ENCODE measurements at places on chromosomes 2 and 18. TPM values are rescaled to one million over a fixed set of nuclear protein-coding genes. Genes with fewer than 3 reads are reported as not detected.

GRCh38 chr2:123380370-123380935 is 644.6 kb upstream of the CNTNAP5 start:
- DNase-seq, result no peak

DNA sequence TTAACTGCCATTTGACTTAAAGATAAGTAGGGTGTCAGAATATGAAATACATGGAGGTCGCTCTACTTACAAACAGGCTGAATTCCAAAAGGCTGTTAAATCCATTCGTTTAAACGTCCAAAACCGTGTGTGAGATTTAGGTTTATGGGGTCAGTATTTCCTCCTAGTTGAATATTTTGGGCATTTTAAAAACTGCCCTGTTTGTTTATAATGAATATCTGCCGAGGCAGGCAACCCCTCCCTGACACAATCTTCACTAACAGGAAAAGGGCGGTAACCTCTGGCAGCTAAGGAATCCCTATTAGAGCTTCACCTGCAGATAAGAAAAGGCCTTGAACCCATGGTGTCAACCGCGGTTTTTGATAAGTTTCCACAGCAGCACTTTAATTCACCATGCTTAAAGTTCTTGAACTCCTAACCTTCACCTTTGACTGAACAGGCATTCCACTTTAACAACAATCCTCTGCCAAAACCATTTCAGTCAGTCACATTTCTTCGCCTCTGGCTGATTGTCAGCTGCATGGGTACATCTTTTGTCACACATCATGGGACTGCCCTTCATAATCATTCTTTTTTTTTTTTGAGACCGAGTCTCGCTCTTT is 17.8 kb downstream of the TRAK2 start:
- no peak for DNase-seq

DNA sequence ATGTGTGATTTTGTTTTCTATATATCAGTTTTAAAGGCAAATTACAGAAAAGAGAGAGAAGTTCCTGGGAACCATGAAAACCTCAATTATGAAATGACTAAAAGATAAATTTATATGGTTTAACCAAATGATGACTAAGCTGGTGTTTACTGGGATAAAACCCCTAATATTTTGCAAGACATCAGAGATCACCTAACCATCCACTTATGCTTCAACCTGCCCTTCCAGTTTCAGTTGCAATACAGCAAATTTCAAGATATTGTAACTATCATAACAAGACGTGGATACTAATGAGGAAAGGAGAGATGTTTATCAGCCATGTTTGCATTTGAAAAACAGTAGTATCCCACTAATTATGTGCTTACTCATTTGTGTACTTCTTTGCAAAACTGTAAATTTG is 108.2 kb downstream of the GAREM1 start:
- no peak for DNase-seq

GRCh38 chr2:197197895-197198311 is 112.7 kb downstream of the ANKRD44 start:
- no peak for DNase-seq

DNA sequence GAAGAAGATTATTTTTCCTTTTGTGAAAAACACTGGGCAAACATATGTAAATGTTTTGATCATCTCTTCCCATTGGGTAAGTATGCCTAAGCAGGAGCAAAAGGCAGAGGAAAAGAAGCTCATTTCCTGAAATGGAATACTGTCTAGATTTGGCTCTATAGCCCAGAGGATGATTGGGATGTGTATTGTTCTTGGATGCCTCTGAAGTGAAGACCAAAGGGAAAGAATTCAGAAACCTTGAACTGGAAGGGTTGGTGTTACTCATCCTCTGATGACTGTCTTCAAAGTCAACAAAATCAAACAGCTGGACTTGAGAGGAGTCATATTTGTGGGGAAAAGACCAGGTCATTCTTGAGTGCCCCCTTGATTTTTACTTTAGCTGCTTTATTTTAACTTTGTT is 112.6 kb upstream of the NT5C1B start:
- DNase-seq, result peak; percentile 60

GRCh38 chr2:10613263-10613662 is 76.5 kb downstream of the NOL10 start:
- no peak for DNase-seq

- DNase-seq, result peak; percentile 29
These were observed 132.3 kb downstream of the TTC32 start for GRCh38 chr2:19769513-19769912.

DNA sequence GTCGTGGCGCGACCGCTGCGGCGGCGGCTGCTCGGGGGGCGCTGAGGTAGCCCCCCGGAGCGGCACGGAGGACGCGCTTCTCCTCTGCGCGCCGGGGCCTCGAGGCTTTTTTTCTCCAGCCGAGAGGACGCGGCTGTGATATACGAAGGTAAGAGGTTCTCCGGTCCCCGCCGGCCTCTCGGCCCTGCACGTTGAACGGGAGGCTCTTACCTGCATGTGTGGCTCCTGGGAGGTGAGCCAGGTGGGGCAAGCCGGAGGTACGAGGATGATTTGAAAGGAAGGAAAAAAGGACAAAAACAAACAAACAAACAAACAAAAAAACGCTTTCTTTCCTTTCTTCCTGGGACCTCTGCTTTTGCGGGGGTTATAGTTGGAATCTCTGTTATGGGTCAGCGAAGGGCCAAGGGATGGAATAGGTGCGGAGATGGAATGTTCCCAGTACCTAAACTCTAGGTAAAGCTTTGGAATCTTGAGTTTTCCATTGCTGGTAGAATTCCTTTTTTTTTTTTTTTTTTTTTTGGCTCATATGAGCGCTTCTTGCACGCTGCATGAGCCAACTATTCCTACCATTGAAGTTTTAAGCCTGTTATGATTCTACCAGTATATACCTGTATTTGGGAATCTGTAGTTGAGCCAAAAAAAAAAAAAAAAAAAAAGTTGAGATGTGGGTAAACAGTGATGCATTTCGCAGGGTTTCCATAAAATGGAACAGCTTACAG is 674 bp downstream of the PTPN4 start:
- no peak for DNase-seq

DNA sequence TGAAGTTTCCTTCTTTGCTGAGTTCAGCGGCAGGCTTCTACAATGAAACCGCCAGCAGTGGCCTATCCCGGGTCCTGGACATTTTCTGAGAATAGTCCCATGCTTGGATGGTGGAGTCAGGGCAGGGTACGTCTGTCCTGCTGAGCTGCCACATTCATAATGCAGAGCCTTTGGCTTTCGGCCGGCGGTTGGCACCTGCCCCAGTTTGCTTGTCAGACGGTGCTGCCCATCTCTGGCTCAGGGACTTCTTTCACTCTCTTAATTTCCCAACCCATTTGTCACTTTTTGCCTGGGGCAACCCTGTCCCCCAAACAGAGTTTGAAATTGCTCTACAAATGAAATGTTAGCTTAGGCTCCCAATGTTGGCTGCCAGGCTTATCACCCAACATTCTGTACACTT is 57.2 kb downstream of the SOX11 start:
- no peak for DNase-seq

Gene PRKAG3
- not detected for total RNA-seq

Gene SIX3
- not detected for total RNA-seq

Gene HMSD
- total RNA-seq, result 0.38 TPM

Gene IFIH1
- 1.9 TPM for total RNA-seq

Gene RNF144A
- total RNA-seq, result not detected

Gene NEB
- 0.27 TPM for total RNA-seq

Gene GNAL
- total RNA-seq, result 0.09 TPM

Gene RGPD4
- not detected for total RNA-seq
